ENCODE measurements at places on chromosomes 5 and 9. TPM values are rescaled to one million over a fixed set of nuclear protein-coding genes. Genes with fewer than 3 reads are reported as not detected.

- H3K27me3 ChIP-seq, result no peaks in the 10 kb centered on the region
- H3K4me1 ChIP-seq, result peaks cover 45% of the 10 kb centered on the region
- peak overlapping the region; percentile 46 for H3K4me3 ChIP-seq
- H3K36me3 ChIP-seq, result peaks cover 14% of the 10 kb centered on the region
Measured at GRCh38 chr9:16062542-16063240, 509.8 kb downstream of the CCDC171 start.

Gene SPINK6
- total RNA-seq, result not detected

DNA sequence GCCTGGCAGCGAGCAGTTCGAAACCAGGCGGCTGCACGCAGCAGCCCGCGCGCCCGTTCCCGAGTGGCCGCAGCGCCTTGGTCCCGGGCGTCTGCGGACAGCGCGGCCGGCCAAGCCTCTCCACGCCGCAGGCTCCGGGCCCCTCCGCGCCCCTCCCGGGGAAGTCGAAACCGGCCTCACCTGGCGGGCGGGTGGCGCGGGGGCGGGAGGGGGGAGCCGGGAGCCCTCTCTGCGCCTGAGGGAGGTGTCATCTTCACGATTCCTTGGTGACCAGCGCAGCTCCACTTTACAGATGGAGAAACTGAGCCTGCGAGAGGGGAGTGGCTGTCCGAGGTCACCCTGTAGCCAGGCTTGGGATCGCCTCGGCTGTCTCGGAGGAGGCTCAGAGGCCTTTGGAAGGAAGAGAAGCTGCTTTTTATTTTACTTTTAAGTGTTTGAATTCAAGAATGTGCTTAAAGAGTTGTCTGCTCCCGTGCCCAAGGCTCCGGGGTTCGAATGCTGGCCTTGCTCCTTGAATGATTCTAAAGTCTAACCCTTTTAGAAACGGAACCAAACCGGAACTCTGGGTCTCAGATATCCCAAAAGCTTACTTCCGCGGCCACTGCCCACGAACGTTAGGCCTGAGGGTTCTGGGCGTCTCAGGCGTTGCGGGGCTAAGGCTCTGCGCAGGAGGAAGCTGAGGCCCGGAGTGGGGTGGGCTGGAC, 662 bp downstream of the SUSD3 start:
- H3K4me3 ChIP-seq, result peak overlapping the region; percentile 40
- H3K36me3 ChIP-seq, result no peaks in the 10 kb centered on the region
- H3K27me3 ChIP-seq, result no peaks in the 10 kb centered on the region
- no peaks in the 10 kb centered on the region for H3K4me1 ChIP-seq

- H3K36me3 ChIP-seq, result no peaks in the 10 kb centered on the region
- DNase-seq, result no peak
- H3K4me1 ChIP-seq, result no peaks in the 10 kb centered on the region
Measured at GRCh38 chr9:8733131-8733954, 933.8 kb upstream of the DMAC1 start.

- H3K27ac ChIP-seq, result no peak overlapping the region
- H3K36me3 ChIP-seq, result no peaks in the 10 kb centered on the region
- no peaks in the 10 kb centered on the region for H3K27me3 ChIP-seq
- no peak for DNase-seq
Measured at GRCh38 chr9:88037285-88037845, 63.0 kb upstream of the CDK20 start.

Gene GAPT
- total RNA-seq, result not detected
